ENCODE measurements at places on chromosomes 1 and 21. TPM values are rescaled to one million over a fixed set of nuclear protein-coding genes. Genes with fewer than 3 reads are reported as not detected.

GRCh38 chr1:18513995-18514394 is 33.3 kb downstream of the KLHDC7A start:
- no peak for DNase-seq

DNA sequence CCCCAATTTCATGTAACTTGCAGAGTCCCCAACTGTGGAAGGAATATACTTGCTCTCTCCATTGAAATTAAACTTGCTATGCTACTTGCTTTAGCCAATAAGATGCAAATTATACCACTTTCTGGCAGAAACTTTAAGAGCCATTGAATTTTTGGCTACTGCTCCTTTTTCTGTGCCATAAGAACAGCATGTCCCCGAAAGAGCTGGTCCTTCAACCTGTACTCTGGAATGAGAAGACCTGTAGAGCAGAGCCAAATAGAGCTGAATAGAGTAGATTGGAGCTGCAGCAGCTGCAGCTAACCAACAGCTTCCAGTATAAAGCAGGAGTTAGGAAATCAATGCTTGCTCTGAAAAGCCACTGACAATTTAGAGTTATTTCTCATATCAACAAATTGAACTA is 472.3 kb upstream of the B3GALT2 start:
- DNase-seq: no peak

- DNase-seq: no peak
Observed at GRCh38 chr1:4754816-4755215, 100.4 kb downstream of the AJAP1 start.

The POMGNT1 gene
- 82.8 TPM for total RNA-seq

The ZNF695 gene
- total RNA-seq: 0.12 TPM

The WNT9A gene
- 1.1 TPM for total RNA-seq

The FCMR gene
- total RNA-seq: 4.5 TPM

- no peak for DNase-seq
Observed at GRCh38 chr1:1283821-1284220, 3.6 kb downstream of the SCNN1D start.

- no peak for DNase-seq
Observed at GRCh38 chr1:51750218-51750617, 128.3 kb downstream of the NRDC start.

- no peak for DNase-seq
Observed at GRCh38 chr1:99682291-99682751, 36.4 kb downstream of the PALMD start.

The SLAMF9 gene
- not detected for total RNA-seq

DNA sequence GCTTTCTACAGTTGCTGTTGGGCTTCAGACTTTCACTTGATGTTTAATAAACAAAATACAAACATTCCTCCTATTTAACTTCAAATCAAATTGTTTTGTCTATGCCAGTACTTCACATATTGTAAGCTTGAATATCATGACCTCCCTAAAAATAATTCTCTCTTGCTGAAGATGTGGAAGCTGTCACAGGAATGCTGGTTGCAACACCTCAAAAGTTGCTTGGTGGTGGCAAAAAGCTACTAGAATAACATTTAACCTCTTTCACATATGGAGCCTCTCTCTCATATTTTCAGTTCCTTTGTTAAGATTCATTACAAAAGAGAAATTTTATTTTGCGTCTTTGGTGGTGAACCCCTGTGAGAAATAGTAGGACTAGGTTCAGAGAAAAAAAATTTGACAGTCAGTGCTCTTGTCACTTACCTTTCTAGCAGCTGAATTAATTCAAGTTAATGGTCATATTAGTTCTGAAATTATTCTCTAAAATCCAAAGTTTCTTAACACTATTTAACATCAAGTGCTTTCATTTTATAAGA is 25.5 kb upstream of the F13B start:
- DNase-seq: no peak

The PAPPA2 gene
- total RNA-seq: 0.35 TPM

- no peak for DNase-seq
Observed at GRCh38 chr21:42382915-42383314, 12.9 kb downstream of the TMPRSS3 start.

The RGS1 gene
- 3.5 TPM for total RNA-seq

GRCh38 chr1:21811875-21812305 is at the start of gene LDLRAD2:
Gene LDLRAD2 (plus strand): TSS chr1:21812265. CDS start chr1:21812452, 187 bp downstream.
- peak; percentile 28 for DNase-seq

The FAM110D gene
- 5.2 TPM for total RNA-seq

DNA sequence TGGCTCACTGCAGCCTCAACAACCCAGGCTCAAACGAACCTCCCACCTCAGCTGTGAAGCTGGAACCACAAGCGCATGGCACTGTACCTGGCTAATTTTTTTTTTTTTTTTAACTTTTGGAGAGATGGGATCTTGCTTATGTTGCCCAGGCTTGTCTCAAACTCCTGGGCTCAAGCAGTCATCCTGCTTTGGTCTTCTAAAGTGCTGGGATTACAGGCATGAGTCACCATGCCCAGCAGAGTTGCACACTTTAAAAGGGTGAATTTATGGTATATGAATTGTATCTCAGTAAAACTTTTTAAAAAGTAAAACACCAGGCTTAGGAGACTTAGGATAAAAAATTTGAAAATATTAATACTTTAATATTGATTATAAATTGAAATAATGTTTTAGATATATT is 99.1 kb downstream of the CLEC20A start:
- DNase-seq: no peak

DNA sequence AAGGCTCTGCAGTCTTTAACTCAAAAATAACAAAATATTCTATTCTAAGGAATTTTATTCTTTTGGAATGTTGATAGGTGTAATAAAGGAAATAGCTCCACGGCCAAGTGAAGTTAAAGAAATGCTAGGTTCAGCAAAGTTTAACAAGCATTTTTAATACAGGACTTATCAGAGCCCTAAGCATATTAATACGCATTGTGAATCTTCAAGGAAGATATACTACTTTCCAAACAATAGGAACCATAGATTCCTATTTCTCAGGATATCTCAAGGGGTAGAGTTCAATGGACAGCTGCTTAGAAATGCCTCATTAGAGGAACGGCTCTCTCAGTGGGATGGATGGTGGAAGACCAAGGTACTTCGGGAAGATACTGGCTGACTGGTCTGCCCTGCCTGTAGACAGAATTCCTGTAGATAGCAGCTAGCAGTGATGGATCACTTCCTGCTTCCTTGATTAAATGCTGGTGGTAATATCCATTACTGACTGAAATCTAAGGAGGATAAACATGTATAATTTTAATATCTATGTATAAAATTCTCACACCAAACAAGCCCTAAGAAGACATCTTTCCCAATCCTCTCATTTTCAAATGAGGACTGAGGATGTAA is 8.1 kb upstream of the LRRC8C start:
- DNase-seq: no peak

DNA sequence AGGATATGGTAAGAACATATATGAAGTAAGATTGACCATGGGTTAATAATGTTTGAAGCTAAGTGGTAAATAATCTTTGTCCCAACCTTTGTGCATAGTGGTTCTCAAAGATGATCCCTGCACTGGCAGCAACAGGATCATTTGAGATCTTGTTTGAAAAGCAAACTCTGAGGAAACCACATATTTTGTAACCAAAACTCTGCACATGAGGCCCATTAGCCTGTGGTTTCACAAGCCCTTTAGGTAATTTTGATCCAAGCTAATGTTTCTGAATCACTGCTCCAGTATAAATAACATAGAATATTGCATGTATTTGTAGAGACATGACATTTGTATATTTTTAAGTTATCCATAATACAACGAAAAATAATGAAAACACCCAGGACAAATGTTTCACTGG is 147.9 kb upstream of the RGS18 start:
- DNase-seq: no peak

- no peak for DNase-seq
Observed at GRCh38 chr1:193115629-193116227, 6.1 kb upstream of the CDC73 start.
